NCI-H69 (cell line): ENCODE measurements at places on chromosomes 1 and 21.

GRCh38 chr1:28646040-28646439, 2.4 kb upstream of the RNU11 start:
- DNase-seq = no peak

DNA sequence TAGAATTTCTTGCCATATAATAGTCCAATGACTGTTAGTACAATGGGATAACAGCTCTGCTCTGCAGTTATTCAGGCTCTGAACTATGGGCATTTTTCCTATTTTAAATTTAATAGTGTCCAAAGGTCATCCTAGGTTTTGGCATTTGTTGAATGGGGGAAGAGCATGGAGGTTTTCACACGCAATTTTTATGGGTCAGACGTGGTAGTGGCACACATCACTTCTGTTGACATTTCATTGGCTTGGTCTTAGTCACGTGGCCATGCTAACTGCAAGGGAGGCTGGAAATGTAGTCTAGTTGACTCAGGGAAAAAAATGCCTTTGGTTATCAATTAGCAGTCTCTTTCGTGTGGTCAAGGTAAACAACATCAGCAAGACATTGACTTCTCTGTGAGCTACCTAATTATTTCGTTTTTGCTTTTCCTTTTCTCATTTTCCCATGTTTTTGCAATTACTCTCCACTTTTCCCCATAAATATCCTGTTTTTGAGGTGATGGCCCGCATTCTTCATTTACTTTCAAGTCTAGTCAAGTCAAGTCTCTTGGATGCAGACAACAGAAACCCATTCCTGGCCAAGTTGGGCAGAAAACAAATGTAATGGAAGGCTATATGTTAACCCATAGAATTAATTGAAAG, 82.8 kb downstream of the DYRK1A start:
- no peak for DNase-seq

DNA sequence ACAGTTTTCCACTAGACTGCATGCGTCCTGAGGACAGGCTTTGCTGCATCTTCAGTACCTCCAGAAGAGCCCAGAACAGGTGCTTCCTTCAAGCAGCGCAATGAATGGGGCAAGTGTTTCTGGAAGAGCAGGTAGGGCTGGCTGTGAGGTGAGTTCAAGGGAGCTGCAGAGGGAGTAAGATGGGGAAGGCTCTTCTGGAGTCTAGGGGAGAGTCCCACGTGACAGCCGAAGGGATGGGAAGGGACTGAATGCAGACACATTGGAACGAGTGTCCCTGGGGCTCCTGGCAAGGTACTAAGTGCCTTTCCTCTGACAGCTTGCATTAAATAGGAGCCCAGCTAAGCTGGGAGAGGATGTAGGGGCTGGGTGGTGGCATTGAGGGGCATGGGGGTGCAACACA, 84.2 kb downstream of the FAM78B start:
- no peak for DNase-seq

DNA sequence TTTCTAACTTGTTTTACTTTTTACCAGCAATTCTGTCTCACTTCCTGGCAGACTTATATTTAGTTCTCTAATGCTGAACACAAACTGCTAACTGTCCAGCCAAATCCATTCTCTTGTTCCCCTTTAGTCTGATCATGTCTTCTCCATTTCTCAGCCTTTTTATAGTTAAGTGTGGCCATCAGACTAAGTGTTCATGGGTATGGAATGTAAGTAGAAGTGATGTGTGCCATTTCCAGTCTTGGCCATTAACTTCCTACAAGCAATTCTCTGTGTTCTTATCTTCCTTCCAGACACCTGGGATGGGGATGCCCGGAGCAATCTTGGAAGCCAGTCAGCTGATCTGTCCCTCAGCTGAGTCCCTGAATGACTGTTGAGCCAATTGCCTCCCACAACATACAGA, 165.8 kb downstream of the ST6GALNAC3 start:
- peak; percentile 5 for DNase-seq

DNA sequence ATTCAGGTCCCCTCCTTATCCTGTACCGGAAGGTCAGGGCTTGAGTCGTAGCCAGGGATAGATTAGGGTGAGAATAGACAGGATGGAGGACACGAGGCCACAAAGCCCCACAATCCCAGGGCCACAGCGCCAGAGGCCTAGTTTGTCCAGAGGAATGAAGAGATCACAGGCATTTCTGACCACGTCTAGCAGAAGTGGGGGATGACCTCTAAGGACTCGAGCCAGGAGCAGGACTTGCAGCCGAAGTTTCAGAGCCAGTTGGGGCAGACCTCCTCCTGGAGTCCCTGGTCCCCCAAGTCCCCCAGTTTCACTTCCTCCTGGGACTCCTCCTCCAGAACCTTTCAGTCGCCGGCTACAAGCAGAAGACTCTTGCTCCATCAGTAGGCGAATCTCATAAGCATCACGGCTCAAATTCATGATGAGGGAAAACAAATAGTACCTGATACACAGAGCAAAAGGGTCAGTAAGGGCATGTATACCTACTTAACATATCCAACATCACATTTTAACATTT, 2.3 kb upstream of the ITGA10 start:
- no peak for DNase-seq

DNA sequence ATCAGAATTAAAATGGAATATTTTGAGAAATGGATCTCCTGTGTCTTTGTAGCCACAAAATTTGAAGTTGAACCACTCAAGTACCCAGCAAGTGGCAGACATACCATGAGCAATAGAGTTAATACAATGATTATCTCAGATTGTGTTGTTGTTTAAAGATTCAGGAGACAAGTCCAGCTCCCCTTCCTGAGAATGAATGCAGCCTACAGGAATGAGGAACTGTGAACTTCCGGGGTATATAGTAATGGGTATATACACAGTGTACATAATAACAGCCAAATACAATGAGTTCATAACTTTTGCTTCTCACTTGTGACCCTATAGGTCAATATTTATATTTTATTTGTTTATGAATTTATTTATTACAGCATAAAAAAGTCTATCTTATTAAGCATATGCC, 445.0 kb downstream of the SETD4 start:
- DNase-seq = no peak

- DNase-seq = no peak
These were observed 71.2 kb upstream of the HMGB4 start for GRCh38 chr1:33792651-33793050.

DNA sequence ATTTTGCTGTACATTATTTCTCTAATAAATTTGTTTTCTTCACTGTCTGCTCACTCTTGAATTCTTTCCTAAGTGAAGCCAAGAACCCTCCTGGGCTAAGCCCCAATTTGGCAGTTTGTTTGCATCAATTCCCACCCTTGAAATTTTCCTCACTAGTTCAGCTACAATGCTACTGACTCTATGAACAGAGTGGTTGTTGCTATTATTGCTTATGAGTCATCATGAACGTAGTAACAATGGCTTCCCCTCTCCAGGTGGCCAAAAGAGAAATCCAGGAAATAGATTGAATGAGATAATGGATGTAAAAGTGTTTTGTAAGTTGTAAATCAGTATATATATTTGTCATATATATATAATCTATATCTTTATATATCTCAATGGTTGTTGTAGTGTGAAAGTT, 193.0 kb downstream of the URB2 start:
- DNase-seq = no peak

GRCh38 chr1:106465666-106466065, 590.8 kb upstream of the PRMT6 start:
- DNase-seq = no peak

- peak; percentile 24 for DNase-seq
These were observed 766 bp downstream of the AGO4 start for GRCh38 chr1:35808450-35809113.

GRCh38 chr1:203149188-203149840, 21.8 kb downstream of the ADORA1 start:
- no peak for DNase-seq

DNA sequence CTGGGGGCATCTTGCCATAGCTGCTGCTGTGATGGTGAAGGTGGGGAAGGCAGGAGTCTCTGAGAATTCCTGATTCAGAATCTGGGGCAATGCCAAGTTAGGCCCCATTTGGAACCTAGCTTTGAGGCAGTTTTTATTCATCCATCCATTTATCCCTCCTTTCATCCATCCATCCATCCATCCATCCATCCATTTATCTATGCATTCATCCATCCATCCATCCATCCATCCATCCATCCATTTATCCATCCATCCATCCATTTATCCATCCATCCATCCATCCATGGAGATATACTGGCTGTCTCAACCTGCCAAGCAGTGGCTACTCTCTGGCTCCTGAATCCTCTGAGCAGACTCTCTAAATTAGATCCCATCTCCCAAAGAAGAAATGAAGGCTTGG, 83.1 kb downstream of the PRDM16 start:
- DNase-seq = no peak

GRCh38 chr1:27517907-27518718, 28.1 kb upstream of the WASF2 start:
- peak; percentile 80 for DNase-seq

- peak; percentile 81 for DNase-seq
These were observed 50.7 kb downstream of the SYT2 start for GRCh38 chr1:202659541-202659940.

- DNase-seq = no peak
These were observed 86.4 kb upstream of the F3 start for GRCh38 chr1:94627771-94628498.

GRCh38 chr1:24957016-24957807, 27.1 kb upstream of the RUNX3 start:
- no peak for DNase-seq

DNA sequence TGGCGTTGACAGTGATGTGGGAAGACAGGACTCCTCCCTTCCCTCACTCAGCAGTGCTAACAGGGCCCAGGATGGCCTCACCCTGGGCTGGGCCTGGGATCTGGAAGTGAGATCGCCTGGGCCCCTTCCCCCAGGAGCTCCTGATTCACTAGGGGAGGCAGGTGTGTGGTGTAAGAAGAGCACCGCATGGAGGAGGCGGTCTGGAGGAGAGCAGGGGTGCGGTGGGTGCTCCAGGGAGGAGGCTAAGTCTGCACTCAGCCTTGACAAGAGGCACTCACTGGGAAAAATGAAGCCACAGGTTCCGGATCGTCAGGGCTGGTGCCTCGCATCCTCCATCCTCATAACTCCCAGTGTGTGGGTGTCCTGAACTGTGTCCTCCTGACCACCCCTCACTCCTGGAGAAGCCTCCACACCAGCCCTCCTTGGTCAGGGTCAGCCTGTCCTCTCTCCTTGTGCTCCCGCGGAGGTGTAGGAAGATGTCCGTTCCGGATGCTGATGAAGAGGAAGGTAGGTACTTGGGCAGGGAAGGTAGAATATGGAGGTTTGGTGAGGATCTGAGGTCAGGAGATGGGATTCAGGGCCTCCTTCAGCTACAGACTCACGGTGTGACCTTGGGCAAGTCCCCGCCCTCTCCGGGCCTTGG, 142.1 kb upstream of the WNT4 start:
- no peak for DNase-seq

GRCh38 chr1:90881034-90881433, 140.8 kb downstream of the ZNF644 start:
- peak; percentile 4 for DNase-seq

- no peak for DNase-seq
These were observed 31.4 kb upstream of the DIRAS3 start for GRCh38 chr1:68081775-68082283.
